ENCODE measurements at places on chromosomes 5 and 9.

DNA sequence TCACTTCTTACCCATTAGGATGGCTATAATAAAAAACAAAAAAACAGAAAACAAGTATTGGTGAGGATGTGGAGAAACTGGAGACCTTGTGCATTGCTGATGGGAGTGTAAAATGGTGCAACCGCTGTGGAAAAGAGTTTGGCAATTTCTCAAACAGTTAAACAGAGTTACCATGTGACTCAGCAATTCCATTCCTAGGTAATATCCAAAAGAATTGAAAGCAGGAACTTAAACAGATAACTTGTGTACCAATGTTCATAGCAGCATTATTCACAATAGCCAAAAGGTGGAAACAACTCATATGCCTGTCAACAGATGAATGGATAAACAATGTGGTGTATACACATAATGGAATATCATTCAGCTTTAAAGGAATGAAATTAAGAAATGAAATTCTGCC lies 28.9 kb downstream of the DCP2 start:
- peak; percentile 50 for DNase-seq

DNA sequence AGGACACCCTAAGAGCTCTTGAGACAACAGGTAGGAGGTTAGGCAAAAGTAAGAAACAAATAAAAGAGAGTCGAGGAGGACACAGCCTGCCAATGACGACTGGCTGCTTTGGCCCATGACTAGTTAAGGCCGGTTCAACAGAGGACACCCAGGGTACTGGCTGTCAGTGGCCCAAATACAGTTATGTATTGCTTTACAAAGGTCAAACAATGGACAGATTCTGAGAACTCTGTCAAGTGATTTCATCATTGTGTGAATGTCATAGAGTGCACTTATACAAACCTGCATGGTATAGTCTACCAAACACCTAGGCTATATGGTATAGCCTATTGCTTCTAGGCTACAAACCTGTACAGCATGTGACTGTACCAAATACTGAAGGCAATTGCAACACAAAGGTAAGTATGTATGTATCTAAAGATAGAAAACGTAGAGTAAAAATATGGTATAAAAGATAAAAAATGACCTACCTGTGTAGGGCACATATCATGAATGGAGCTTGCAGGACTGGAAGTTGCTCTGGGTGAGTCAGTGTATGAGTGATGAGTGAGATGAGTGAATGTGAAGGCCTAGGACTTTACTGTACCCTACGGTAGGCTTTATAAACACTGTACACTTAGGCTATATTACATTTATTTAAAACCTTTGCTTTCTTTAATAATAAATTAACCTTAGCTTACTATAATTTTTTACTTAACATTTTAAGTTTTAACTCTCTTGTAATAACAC lies 6.5 kb upstream of the FAM81B start:
- DNase-seq = peak; percentile 75

- no peak for DNase-seq
Measured at GRCh38 chr5:172929371-172929838, 29.8 kb upstream of the RPL26L1 start.

GRCh38 chr9:114524247-114524681 lies 19.0 kb upstream of the WHRN start:
- no peak for DNase-seq

DNA sequence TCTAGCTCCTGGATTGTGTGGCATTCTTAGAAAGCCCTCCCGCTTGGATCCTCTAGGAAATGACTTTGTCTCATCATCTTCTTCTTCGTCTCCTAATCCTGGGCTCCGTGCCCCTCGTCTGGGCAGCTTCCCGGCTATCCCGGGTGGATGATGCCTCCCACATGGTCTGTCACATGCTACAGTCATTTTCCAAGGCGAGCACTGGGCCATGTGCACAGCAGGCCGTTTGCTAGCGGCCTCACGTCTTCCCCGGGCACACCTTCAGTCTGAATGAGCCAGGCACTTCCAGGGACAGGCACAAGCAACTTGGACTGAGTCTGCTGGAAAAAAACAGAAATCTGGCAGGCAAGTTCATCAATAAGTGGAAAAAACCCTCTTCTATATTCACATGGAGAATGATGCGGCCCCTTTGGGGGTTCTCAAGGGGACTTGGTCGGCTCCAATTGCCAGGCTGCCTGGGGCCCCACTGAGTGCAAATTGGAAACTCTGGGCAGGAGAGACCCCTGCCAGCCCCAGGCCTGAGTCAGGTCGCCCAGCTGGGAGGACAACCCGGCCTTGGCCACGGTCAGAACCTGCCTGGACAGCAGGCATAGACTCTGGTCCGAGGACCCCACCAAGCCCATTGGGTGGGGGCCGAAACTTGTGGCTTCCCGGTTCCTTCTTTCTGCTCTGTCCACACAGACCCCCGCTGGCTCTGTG lies 11.1 kb upstream of the WNK2 start:
- no peak for DNase-seq

All from bronchial epithelial cell (primary cell).